ENCODE measurements at places on chromosomes 3 and 15.

- no peak for ATAC-seq
Measured at GRCh38 chr3:70000028-70000410, 486 bp downstream of the SAMMSON start.

GRCh38 chr3:13707456-13707855 is 158.5 kb downstream of the FBLN2 start:
- no peak for ATAC-seq

DNA sequence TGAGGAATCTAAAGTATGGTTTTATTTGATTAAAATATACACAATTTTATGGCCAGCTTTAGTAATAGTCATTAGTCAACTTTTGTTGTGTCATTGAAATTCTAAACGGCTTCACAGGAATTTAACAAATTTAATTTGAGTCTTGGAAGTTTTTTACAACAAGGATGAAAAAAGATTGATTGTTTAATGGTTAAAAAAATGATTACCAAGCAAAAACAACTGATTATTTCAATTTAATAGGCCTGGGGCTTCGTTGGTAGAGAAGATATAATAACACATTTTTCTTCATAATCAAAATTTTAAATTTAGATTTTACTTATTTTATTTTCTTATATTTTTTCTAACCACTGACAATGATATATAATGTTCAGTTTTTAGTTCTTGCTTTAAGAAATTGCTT is 4.4 kb downstream of the MME start:
- no peak for ATAC-seq

GRCh38 chr15:33215941-33216872 is 21.7 kb upstream of the FMN1 start:
- peak; percentile 72 for ATAC-seq

GRCh38 chr15:51401872-51402517 is 60.5 kb downstream of the GLDN start:
- ATAC-seq: peak; percentile 64

DNA sequence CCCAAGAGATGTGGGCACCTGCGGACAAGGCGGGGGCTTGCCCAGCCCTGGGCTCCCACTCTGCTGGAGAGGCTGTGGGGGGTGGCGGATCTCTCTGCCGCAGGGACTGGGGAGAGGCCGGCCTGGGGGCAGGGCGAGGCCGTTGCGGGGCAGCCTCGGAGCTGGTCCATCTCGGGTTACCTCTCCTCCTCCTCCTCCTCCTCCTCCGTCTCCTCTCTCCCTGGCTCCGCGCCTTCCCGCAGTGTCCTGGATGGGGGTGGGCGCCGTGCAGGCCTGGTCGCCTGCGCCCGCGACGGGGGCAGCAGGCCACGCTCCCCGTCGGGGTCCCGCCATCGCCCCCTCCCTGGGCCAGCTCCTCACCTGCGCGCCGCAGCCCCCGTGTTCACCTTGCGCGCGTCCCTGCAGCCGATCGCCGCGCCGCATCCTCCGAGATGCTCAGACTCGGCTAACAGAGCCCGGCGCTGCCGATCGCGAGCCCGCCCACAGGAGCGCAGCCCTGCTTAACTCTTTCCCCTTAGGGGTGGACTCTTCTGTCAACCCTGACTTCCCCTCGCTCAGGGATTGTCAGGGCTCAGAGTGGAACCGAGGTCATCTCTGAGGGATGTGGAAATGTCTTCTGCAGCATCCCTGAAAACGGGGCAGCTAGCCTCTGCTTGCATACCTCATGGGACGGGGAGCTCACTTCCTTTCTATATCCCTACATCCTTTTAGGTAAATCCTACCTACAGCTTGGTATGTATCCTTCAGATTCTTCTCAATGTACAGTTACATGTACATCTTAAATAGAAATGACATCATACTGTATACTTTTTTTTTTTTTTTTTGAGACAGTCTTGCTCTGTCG is at the start of gene PRRT3:
PRRT3 (minus strand) TSS at position 447 of the 844 bp plus-strand sequence. CDS start 2,293 bp downstream, outside the sequence.
- peak; percentile 89 for ATAC-seq

DNA sequence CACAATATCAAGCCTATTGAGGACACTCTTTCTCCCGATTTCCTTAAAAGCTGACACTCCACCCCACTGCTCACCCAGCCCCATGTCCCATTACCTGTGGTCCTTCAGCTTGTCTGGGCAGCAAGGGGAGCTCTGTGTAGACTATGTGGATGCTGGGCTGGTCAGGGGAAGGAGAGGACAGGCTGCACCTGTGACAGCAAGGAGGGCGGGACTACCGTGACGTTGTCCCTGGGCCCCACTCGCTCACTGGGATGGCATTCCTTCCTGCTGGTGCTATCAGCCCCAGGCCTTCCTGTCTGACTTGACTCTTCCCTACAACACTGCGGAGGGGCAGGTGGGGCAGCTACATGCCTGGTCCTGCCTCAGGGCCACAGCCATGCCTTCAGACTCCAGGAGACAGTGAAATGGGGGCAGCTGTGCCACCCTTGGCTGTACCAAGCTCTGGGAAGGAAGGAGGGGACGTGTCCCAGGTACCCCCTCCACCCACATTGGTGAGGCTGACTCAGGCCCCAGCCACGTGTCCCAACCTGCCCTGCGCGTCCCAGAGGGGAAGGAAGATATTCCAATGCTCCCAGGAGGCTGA is at the start of gene TMEM40:
TMEM40 (minus strand) TSS at position 163 of the 583 bp plus-strand sequence. CDS start 9,427 bp downstream, outside the sequence.
- no peak for ATAC-seq

GRCh38 chr3:46954178-46954577 is 22.4 kb downstream of the CCDC12 start:
- 0 out of 3 replicates have a peak, but pooled peaks have one; percentile 8 for ATAC-seq

GRCh38 chr15:51837792-51838251 is 8.4 kb downstream of the TMOD3 start:
- peak; percentile 56 for ATAC-seq

DNA sequence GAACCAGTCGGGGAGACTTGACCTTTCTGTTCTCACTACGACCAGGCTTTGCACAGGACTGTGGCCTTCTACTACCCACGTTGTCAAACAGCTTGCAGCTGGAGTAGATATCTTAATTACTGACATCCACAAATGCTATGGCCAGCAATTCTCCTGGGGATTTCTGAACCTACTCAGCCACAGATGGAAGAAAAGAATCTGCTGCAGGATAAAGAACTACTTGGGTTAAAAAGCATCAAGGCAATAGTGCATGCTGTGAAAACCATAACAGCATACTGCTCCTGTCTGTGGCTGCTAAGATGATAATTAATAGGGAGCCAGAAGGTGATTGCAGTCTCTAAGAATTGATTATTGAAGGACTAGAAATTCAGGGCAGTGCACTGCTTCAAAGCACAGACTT is 859.2 kb upstream of the SEMA6D start:
- no peak for ATAC-seq

DNA sequence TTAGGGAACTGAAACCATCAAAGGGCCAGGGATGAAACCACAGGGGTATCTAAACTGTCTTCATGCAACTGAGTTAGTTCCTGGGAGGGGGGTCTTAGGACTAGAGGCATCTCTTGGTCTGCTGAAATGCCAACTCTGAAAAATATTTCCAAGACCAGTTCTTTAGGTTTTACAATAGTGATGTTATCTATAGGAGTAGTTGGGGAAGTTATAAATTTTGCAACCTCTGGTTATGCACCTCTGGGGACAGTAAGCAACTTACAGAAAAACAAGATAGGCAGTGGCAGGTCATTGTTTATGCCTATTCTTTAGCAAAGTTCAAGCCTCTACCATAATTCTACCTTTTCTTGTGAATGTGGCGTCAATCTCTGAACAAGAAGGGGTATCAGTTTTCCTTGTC is 60.5 kb upstream of the MINAR1 start:
- ATAC-seq: no peak

GRCh38 chr15:59594991-59595390 is 16.6 kb upstream of the GCNT3 start:
- ATAC-seq: no peak

DNA sequence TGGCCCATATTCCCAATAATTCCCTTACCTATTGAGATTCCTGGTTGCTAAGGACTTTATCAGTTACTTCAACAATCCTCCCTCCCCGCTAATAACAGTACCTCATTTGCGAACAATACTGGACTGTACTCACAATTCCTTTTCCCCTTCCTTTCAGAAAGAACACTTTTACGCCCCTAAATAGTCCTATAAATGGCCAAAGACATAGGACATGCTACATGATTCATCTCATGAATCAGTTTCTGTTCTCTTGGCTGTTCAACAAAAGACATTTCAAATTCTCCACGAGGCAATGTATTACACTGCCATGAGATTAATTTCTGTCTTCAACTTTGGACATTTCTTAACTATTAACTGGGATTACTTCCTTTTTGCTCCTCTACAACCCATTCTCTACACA is 264.4 kb downstream of the TIGIT start:
- no peak for ATAC-seq

DNA sequence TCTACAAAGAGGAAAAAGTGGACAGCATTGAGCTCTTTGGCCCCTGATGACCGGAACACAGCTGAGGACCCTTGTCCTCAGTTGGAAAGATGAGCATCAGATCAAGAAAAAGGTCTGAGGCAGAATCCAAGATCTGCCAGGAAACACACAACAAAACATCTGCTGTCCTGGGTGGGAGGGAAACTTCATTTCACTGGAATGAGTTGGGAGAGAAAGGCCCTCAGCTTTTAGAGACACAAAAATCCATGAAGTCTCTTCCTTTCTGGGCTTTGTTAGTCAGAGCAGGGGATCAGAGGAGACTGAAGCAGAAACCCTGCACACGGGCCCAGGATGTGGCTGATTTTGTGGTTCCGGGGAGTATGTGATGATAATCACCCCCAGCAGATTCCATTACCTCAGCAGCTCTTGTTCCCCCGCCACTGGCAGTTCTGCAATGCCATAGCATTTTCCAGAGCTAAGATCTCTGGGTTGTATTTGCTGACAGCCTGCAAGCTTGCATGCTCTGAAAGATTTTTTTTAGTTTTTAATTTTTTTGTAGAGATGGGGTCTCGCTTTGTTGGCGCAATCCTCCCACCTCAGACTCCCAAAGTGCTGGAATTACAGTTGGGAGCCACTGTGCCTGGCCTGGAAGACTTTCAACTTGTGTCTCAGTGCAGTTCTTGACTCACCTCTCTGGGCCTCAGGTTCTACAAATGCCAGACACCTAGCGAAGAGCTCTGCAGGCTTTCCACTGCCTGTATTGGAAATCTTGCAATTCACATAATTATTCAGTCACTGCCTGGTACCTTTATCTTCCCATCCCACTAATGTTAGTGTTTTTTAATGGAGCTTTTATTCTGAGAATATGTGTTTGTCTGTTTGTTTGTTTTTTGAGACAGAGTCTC is 5.8 kb upstream of the TATDN2 start:
- 0 out of 3 replicates have a peak, but pooled peaks have one; percentile 36 for ATAC-seq

DNA sequence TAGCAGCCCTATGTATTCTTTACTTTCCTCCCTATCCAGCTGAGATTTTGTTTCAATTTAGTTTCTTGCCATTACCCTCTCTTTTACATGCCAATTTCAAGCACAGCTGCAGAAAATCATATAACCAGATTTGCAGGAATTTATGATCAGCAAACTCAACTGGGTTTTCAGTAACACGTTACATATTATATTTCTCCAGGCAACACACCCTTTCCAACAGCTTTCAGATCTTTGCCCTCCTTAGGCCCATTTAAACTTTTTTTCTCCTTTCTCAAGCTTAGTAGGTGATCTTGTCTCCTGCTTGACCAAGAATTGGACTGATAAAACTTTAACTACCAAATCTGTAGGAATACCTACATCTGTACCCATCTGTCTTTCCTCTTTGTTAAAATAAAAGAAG is 23.6 kb downstream of the GOLM2 start:
- ATAC-seq: no peak

- ATAC-seq: no peak
Measured at GRCh38 chr15:71072423-71072822, 42.8 kb upstream of the THSD4 start.

DNA sequence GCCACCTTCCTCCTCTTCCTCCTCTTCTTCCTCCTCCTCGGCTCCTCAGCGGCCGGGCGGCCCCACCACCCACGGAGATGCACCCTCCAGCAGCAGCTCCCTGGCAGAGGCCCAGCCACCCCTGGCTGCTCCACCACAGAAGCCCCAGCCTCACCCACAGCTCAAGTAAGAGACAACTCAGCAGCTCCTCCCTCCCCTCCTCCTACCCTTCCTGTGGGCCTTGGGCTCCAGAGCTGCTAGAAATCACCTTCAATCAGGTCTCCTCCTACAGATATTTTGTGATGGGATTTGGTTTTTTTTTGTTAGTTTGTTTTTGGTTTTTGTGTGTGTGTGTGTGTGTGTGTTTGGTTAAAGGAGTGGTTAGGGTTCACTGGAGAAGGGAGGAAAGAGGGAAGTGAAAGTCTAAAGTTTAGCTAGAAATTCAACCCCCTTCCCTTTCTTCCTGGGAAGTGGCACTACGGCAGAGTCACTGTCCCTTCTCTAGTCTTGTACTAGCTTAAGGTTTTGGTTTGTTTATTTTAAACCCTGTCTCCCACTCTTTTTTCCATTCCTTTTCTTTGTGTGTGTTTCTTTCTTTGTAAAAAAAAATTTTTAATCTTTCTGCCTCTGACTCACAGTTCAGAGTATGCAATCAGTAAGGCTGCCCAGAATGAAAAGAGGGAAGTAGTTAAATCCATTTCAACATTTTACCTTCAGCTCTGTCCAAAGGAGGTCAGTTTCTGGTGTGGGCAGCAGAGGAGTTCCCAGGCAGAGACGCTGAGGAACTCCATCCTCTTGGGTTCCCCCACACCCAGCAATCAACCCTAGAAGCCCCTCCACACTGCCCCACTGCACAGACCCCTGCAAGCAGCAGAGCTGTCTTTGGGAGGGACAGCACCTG is 29.0 kb upstream of the TIMP4 start:
- peak; percentile 83 for ATAC-seq

GRCh38 chr3:99471353-99472323 is 166.8 kb upstream of the COL8A1 start:
- no peak for ATAC-seq

DNA sequence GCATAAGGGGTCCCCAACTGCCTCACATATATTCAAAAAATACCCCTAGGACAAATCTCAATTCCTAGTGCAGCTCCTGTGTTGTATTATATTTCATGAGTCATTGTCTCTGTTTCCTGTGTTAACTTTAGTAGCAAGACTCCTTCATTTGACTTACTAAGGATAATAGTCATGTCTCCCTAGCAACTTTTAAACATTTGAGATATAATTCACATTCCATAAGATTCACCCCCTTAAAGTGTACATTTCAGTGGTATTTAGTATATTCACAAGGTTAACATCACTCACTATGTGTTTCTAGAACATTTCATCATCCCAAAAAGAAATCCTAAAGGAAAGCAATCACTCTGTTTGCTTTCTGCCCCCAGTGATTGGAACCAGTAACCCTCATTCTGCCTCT is 121.3 kb upstream of the WNT7A start:
- no peak for ATAC-seq

DNA sequence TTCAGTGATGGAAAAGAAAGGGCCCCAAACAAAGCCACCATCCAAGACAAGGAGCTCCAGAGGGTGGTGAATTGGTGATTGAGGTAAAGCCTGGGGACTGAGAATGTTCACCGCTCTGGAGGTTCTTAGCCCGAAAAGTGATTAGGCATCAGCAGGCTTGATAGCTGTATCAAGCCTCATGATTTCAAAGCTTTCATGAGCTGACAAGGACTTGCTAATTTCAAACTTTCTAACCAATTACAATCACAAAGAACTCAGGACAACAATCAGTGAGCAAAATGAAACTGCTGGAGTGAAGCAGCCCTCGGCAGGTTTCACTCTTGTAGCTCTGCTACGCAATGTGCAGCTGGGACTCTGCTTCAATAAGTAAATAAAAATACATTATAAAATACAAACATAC is 391.3 kb downstream of the TIGIT start:
- no peak for ATAC-seq

Data from SK-N-SH treated with all-trans-retinoic acid at 6 μM for 48 hours (cell line).